Femur (tissue), 1 donor: ENCODE measurements at places on chromosomes 12 and 14.

DNA sequence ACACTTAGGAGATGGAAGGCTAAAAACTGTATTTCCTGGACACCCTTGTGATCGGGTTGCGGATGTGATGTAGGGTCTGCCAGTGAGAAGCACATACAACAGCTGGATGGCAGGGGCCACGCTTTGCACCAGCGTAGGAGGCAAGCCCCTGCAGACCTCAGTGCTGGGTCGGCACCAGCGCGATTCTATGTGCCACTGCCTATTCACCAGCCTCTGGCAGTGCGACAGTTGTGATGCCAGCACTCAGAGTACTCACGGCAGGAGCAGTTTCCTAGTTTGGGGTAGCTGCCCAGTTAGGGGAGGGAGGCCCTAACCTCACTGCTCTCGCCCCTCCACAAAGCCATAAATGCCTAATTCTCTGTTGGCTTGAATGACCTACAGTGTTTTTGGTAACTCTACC, 31.6 kb downstream of the SPTLC2 start:
- DNase-seq = no peak

- DNase-seq = no peak
Observed at GRCh38 chr12:123960029-123960735, 12.4 kb downstream of the CCDC92 start.

GRCh38 chr14:21923820-21924219, 250.2 kb upstream of the OR4E1 start:
- peak; percentile 18 for DNase-seq

- no peak for DNase-seq
Observed at GRCh38 chr12:53267306-53267998, 647 bp upstream of the ESPL1 start.

DNA sequence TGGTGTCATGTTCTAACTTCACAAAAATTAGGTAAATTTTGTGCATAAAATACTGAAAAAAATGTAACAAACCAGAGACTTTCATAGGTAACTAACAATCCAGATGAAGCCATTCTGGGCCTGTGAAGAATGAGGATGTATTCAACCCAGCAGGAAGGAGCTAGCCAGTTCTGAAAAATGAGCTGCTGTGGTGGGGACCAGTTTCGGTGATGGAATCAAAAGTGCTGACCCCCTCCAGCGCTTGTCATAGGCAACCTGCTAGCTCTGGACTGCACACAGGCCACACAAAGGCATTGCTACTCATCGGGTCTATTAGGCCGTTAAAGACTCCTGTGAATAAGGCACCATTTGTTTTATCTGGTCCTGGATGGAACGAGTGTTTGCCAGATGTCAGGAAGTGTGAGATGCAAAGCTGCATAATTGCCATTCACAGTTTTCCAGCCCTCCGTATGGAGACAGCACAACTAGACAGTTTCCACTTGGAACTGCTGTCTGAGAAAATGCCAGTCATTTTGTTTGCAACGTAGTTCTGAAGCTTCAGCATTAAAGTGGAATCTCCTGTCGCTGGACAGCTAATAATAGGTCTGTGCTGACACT, 3.3 kb upstream of the RIMBP2 start:
- DNase-seq = no peak

DNA sequence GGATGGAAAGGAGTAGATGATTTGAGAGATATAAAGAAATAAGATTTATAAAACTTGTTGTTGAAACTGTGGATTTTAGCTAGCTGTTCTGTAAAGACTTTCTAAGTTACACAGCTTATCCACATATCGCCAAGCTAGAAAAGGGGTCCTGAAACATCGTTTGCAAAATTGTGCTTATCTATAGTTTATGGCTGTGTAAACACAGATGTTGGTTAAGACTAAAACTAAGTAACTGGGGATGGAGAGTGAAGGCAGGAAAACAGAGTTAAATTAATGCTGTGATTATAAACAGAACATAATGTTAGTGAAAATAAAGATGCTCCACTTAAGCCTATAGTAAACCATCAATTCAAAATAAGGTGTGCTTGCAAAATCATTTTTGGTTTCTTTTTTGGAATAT, 311.3 kb upstream of the DDHD1 start:
- no peak for DNase-seq

- DNase-seq = no peak
Observed at GRCh38 chr12:121582583-121583333, 1.9 kb upstream of the KDM2B start.

DNA sequence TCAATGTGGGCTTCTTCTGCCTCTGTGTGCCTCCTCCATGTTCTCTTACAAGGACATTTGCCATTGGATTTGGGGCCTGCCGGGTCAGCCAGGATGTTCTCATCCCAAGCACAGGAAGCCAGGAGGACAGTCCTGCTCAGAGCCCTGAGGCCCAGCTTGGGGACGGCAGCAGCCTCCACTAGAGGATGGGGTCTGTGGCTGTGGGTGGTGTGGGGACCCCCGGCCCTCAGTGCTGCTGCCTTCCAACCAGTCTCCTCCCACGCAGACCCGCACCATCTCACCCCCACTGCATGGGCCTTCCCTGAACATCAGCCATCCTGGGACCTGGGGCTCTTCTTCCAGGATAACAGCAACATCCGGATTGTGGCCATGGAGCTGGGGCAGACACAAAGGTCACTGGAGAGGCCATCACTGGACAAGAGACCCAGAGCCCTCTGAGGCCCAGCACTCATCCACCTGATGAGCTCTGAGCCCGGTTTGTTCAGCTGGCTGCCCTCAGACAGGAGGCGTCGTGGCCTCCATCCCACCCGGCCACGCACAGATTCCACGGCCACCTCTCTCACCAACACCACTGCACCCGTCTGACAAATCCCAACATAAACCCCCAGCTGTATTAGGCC, 56.5 kb upstream of the C14orf180 start:
- no peak for DNase-seq

- DNase-seq = peak; percentile 48
Observed at GRCh38 chr12:94149119-94149780, 873 bp downstream of the PLXNC1 start.

- peak; percentile 80 for DNase-seq
Observed at GRCh38 chr12:116547955-116548501, 11.2 kb upstream of the MAP1LC3B2 start.

GRCh38 chr12:102513272-102513671, 32.9 kb upstream of the IGF1 start:
- DNase-seq = no peak

GRCh38 chr14:68958553-68958952, 20.5 kb downstream of the ACTN1 start:
- DNase-seq = no peak

- no peak for DNase-seq
Observed at GRCh38 chr14:73909681-73910080, 23.0 kb downstream of the ZNF410 start.

- DNase-seq = no peak
Observed at GRCh38 chr14:99383472-99384449, 96.9 kb downstream of the SETD3 start.

- DNase-seq = peak; percentile 94
Observed at GRCh38 chr14:103606963-103607668, 21.9 kb upstream of the KLC1 start.

DNA sequence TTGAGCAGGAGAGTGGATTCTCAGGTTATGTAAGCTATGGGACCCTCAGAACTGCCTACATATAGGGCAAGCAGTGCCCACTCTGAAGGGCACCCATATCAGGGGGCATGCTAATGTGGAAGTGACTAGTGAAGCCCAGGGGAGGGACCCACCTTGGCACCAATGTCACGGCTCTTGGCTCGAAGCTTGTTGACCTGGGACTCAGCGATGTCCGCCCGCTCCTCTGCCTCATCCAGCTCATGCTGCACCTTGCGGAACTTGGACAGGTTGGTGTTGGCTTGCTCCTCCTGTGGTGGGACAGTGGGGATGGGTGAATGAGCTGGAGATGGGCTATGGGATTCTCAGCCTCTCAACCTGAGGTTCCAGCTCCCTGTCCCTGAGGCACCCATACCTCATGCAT, 5.4 kb downstream of the CMTM5 start:
- DNase-seq = no peak

- no peak for DNase-seq
Observed at GRCh38 chr12:13004361-13004760, 4.3 kb upstream of the HEBP1 start.

- no peak for DNase-seq
Observed at GRCh38 chr14:103516426-103517173, 6.0 kb downstream of the CKB start.

- DNase-seq = no peak
Observed at GRCh38 chr12:61915420-61915819, 344.8 kb upstream of the USP15 start.

DNA sequence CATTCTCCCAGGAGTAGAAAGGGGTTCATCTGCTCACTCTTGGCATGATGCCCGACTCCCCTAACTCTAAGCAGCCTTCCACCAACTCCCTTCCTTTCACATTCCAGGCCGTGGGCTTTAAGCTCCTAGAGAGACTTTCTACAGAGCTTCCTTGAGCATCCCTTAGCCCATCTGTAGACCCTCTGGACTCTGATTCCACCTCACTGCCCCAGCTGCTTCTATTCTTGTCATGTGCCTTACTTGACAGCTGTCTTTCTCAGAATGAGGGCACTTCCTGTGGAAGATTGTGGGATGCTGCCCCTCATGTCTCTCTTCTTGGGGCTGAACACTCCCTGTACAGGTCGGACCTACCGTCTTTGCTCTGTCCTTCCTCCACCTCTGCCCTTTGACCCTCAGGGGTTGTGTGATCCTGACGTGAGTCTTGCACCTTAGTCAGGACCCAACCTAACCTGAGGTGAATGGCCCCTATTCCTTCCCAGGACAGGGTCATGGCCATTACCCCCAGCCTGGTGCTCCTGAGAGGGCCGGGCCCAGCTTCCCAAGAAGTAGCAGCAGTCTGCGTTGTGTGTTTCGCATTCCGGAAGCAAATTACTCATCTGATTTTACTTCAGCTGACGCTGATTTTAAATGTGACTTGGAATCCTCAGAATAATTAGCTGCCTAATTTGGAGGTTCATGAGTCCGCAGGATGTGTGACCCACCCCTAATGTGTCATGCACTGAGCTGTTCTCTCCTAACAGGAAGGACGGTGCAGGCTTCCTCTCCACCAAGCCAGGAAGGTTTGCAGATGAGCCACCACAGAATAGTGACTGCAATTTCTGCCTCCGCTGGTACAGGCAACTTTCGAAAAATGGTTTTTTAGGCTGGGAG, 2.7 kb upstream of the GALNT6 start:
- DNase-seq = no peak

DNA sequence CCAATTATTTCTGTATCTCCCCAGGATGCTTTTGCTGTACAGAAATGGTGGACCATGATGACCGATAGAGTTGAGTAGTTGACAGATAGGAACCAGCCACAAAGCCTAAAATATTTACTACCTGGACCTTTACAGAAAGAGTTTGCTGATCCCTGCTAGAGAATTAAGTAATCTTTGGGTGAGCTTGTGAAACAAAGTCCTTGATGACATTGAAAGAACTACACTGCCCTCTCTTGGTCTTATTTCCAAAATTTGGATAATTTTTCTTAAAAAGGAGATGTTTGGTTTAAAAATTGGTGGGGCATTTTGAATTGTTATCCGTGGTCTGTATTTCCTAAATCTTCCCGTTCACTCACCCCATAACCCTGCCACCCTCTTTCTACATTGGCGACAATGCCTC, 13.7 kb upstream of the TCTN1 start:
- no peak for DNase-seq

GRCh38 chr14:67392123-67392522, 19.8 kb downstream of the PLEK2 start:
- no peak for DNase-seq

DNA sequence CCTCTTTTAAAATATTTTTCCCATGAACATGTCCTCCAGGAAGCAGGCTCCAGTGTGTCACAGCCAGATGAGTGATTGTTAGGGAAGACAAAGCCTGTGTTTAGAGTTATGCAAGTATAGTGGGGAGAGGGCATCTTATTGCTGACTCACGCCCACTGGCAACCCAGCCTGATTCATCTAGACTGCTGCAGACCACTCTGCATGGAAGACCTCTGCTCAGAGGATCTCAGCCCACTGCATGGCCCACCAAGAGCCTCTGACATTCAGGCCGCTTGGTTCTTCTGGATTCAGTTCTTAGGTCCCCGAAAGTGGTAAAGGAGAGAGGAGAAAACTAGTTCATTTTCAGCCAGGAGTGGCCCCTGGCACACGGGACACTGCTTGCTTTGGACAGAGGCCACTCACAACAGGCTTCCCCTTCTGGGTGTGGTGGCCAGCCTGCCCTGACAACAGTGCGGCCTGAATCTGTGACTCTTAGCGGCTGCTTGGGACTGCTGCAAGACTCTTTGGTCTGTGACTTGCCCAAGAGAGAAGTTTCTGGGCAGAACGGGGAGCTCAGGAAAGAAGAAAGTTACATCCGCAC, 266.3 kb downstream of the ZFP36L1 start:
- DNase-seq = no peak

DNA sequence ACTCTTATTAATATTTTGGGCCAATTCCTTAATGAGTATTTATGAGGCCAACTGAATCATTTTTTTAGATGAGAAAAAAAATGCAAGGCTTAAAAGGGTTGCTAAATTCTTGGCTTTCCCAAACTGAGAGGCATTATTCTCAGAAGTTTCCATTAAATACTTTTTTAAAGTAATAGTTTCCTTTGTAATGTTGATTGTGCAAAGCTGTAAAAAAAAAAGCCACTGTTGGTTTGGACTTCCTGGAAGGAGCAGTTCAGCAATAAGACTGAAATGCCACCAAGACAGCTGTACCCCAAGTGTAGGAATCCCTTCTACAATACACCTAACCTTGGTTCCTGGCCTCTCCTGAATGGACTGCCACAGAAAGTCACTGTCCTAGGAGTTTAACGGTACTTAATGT, 231.3 kb downstream of the MON2 start:
- DNase-seq = no peak

- DNase-seq = no peak
Observed at GRCh38 chr12:107518868-107519267, 166.7 kb upstream of the PWP1 start.

DNA sequence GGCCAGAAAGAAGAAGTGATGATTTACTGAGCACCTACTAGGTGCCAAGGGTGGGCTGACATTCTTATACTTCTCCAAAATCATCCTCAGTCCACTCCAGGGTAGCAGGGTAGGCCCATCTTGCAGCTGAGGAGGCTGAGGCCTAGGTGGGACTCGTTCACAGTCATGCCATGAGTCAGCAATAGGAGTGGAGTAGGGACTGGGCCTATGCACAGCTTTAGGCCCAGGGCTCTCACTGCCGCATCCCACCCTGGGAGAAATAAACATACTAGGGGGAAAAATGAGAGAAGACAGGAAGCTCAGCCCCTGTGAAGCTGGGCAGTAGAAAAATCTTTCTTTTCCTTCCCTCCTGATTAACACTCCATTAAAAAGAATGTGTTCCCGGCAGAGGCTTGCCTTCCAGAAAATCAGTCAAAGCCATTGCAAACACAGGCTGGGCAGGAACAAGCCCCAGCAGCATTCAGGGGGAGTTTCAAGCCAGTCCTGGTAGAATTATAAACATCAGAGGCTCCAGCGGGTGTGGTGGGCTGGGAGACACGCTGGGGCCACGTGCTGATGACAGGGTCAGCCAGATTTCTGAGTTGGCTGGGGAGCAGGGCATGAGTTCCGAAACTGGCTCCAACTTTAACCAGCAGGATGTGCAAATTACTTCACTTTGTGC, 1.8 kb downstream of the HSPB8 start:
- DNase-seq = peak; percentile 41
